ENCODE measurements at places on chromosomes 1 and 21.

GRCh38 chr1:88916883-88917282, 25.5 kb upstream of the GTF2B start:
- DNase-seq: no peak

GRCh38 chr1:155241069-155241679, 14.1 kb downstream of the ENTREP3 start:
- DNase-seq: no peak

DNA sequence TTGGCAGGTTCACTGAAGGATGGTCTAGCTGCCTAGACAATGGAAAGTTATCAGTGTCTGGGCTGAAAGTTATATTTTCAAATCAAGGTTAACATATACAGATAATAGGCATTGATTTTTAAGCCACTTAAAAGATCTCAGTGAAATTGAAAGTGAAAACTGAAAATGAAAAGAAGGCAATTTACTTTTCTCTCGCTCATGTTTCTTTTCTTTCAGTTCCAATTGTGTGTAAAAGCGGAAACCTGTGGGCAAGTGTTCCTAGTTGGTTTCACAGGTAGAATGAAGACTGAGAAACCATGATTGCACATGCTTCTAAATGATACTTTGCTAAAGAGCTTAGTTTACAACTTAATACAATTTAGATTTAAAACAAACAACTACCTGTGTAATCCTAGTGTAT, 383.7 kb downstream of the ZP4 start:
- DNase-seq: no peak

DNA sequence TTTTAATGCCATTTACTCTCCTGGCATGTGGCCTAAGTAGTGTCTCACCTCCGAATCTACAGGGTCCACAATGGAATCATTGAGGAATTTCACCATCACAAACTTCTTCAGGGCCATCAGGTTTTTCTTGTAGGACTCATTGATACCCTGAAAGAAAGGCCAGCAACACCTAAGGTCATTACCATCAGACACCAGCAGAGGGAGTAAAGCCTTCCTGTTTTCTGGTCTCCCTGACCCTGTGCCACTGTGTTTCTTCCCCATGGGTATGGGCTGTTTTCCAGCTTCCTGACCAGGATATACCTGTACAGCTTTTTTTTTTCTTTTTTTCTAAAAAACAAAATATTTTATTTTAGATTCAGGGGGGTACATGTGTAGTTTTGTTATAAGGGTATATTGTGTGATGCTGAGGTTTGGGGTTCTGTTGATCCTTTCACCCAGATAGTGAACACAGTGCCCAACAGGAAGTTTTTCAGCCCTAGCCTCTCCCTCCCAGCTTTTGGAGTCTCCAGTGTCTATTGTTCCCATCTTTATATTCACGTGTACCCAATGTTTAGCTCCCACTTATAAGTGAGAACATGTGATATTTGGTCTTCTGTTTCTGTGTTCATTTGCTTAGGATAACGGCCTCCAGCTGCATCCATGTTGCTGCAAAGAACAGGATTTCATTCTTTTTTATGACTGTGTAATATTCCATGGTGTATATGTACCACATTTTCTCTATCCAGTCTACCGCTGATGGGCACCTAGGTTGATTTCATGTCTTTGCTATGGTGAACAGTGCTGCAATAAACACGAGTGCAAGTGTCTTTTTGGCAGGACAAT, 18.3 kb downstream of the PPT1 start:
- no peak for DNase-seq

- no peak for DNase-seq
These were observed 17.2 kb downstream of the PPT1 start for GRCh38 chr1:40079774-40080400.

DNA sequence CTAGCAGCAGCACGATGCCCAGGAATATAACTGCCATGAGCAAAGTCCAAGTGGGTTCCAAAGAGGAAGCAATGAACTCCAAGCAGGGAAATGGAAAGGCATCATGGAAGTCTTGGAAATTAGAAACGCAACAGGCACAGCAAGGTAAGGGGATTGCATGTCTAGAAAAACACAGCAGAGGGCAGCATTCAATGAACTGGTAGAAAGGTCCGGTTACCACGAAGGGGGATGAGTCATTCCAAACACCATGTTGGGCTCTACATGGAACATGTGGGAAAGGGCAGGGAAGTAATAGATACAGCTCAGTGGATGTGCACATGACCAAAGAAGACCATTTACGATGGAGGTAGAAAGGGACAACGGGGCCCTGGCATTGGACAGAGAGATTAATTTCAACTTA, 36.4 kb downstream of the RXRG start:
- no peak for DNase-seq

- DNase-seq: no peak
These were observed 6.6 kb downstream of the TTC39A start for GRCh38 chr1:51323778-51324177.

GRCh38 chr1:6785728-6786505, 663 bp downstream of the CAMTA1 start:
- no peak for DNase-seq

DNA sequence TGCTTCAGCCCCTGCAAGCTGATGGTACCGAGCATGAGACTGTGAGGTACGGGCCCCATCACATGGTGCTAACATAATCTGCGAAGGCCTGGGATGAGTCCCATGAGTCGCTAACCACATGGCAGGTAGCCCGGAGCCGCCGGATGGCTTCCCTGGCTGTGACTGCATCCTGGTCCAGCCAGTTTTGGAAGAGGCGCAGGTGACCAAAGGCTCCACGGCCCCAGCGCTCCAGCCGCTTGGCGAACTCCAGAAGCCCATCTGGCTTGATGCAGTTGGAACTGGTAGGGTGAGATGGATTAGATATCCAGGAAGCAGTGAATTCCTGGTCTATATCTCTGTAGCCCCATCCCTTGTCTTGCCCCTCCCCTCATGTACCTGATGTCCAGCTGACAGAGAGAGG, 24.6 kb downstream of the LRRC41 start:
- DNase-seq: no peak

DNA sequence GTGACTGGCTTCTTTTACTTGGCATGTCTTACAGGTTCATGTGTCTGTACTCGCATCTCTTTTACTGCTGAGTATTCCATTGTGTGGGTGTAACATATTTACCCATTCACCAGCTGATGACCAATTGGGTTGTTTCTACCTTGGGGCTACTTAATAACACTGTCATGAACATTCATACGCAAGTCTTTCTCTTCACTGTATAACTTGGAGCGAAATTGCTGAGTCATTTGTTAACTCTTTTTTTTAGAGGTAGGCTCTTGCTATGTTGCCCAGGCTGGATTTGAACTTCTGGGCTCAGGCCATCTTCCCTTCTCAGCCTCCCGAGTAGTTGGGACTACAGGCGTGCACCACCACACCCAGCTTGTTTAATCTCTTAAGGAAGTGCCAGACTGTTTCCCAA, 6.5 kb downstream of the PYCR2 start:
- DNase-seq: no peak

DNA sequence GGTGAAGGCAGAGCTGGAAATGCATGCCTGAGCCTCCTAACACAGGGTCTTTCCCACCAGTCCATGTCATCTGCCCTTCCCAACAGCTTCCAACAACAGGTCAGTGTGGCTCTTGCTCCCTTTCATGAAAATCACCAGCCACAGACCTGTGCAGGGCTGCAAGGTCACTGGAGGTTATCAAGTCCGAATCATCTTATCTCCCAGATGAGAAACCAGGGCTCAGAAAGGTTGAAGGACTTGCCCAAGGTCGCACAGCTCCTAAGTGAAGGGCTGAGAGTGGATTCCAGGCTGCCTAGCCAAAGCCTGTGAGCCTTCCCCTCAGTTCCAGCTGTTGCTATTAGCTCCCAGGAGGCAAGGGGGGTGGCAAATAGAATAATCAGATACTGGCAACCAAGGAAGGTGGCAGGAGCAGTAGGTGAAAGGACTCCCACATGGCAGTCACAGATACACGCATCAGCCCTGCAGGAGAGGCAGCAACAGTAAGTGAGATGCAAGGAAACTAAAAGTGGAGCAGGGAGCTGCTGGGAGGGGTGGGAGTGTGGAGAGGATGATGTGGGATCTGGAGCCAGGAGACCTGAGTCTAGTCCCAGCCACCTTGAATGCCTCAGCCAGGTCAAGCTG, 74.2 kb downstream of the SSBP3 start:
- DNase-seq: no peak

DNA sequence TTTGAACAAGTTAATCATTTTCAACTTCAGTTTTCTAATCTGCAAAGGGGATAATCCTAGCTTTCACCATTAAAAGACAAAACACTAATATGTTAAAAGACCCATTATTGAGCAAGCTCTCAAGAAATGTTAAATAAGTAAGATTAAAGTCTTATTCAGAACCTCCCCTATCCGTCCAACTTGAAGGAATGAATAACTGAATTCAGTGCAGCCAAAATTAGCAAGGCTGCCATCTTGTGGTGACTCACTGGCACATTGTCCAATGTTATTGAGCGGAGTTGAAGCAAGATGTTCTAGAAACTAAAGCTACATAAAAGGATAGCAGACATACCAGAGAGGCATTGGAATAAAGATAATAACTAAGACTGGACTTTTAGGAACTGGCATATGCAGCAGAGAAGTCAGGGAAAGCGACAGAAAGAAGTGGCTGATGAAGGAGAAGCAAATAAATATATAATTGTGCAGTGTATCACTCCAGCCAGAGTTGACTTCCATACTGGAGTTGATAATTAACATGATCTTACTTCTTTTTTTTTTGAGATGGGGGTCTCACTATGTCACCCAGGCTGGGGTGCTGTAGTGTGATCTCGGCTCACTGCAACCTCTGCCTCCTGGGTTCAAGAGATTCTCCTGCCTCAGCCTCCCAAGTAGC, 8.2 kb upstream of the CAP1 start:
- DNase-seq: no peak

- DNase-seq: no peak
These were observed 4.6 kb upstream of the TMEM269 start for GRCh38 chr1:42780176-42780575.

- DNase-seq: no peak
These were observed at the start of gene AGBL4 for GRCh38 chr1:50023292-50024159. AGBL4 (minus strand) TSS chr1:50023954.

- DNase-seq: no peak
These were observed 50.5 kb upstream of the PGBD5 start for GRCh38 chr1:230476622-230477003.

DNA sequence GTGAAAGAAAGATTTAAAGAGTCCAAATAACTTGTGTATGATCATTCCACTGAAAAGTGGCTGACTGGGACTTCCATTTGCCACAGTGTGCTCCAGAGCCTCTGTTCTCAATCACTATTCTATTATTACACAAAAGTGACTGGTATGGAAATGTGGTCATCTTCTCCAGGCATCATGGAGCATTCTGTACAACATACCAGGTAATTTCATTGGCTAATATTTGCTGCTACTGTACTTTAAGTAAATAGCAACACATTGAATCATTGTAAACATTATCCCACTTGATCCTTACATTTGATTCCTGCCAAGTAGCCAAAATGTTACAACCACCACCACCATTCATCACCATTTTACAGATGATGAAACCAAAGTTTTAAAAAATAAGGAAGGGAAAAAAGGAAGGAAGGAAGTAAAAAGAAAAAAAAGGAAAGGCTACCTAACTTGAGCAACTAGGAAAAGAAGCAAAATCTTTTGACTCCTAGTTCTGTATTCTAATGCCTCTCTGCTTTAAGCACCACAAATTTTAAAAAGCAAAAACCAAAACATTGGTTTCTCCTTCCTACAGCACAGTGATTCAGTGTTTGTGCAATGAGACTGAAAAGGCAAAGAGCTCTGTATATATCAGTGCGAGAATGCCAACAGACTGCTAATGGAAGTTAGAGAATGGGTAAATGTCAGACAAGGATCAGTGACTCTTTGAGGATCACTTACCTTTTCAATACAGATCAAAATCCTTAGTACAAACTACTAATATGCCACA, 361.4 kb upstream of the PTBP2 start:
- no peak for DNase-seq

DNA sequence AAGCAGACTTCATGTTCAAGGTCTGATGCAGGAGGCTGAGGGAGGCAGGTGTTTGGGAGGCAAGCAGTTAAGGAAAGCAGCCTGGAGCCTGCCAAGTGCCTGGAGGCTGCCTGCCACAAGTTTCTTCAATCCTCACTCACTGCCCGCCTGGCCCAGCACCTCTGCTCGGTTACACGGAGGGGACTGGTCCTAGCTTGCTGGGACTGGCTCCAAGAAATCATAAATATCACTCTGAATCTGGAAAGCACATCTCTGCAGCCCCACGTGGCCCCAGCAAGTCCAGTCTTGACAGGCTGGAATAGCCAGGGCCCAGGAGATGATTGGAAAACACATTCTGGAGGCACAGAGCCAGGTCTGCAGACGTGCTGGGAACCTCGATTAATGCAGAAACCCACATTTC, 83.9 kb downstream of the BCAR3 start:
- DNase-seq: no peak

DNA sequence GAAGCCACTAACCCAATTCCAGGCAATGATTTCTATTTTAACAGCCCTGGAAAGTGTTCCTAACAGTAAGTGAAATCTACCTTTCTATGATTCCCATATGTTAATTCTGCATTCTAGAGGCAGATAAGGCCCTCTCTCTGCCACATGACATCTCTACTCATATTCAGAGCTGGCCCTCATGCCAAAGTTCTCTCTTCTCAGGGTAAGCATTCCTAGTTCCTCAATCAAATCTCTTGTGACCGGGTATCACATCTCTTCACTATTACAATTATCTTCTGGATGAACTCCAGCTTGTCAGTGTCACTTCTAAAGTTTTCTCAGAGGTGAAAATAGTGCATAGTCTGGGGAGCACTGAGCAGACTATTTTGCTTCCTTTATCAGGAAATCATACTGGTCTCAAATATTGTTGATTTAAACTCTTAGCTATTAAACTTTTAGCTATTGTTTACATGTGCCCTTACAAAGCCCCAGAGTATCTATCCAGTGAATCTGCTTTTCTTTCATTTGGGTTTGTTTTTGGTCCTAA, 66.4 kb upstream of the TNFSF18 start:
- no peak for DNase-seq

- DNase-seq: no peak
These were observed 884.8 kb upstream of the B3GALT2 start for GRCh38 chr1:194071205-194071604.

GRCh38 chr1:158654571-158654970, 31.9 kb downstream of the SPTA1 start:
- no peak for DNase-seq

GRCh38 chr1:208737922-208738321, 493.7 kb upstream of the PLXNA2 start:
- DNase-seq: no peak

DNA sequence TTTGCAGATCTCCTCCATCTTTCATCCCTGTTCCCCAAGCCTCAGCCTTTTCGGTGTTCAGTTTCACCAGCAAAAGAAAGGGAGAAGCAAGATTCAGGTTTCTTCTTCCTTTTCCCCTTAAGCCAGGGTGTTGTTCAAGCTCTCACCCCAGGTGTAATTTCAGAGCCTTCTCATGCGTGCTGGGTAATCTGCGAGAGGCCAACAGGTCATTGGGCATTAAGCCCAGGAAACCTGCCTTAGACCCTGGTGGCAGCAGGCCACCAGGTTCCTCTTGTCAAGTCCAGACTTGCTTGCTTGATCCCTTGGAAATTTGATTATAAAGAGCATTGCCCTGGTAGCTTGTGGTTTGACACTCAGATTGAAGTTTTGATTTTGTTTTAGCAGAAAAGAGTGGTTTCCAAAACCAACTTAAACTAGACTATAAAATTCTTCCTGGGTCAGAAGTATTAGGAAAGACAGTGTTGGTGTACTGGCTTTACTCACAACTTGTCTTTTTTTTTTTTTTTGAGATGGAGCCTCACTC, 6.9 kb downstream of the AKR1A1 start:
- DNase-seq: no peak

- DNase-seq: no peak
These were observed 4.5 kb downstream of the FHL3 start for GRCh38 chr1:38000529-38001455.

Data from AG09309 (cell line).